ENCODE measurements at places on chromosomes 3 and 15. TPM values are rescaled to one million over a fixed set of nuclear protein-coding genes. Genes with fewer than 3 reads are reported as not detected.

DNA sequence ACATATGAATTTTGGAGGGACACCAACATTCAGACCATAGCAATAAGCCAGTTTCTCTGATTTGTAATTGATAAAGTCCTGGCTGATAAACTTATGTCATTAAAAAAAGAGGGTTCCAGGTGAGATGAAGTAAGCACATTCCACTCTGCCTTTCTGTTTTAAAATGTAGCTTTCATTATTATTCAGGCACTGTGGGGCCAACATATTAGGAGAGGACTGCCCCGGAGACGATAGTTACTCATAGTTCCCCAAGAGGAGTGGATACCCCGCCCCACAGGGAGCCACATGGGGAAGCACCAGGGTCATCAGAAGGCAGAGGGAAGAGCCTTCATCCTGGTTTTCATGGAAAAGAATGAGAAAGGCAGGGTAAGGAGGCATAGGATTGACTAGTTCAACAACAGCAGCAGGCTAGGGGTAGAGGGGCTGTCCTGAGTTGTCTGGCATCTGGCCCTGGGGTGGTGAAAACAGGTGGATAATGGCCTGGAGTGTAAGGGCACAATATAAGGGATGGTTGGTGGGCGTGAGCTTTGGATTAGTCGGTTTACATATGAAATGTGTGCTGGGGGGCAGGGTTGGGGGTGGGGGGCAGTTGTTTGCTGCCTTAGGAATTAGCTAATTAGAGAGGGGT is 78.7 kb upstream of the PROK2 start:
- DNase-seq: no peak

- DNase-seq: no peak
Measured at GRCh38 chr3:155991847-155992246, 121.4 kb downstream of the GMPS start.

- peak; percentile 100 for DNase-seq
Measured at GRCh38 chr3:120094776-120095225, 554 bp upstream of the GSK3B start.

ROBO2 gene
- polyA plus RNA-seq: 88.0 TPM

- DNase-seq: no peak
Measured at GRCh38 chr3:66386011-66386924, 114.6 kb downstream of the LRIG1 start.

- no peak for DNase-seq
Measured at GRCh38 chr3:174002543-174002942, 605.0 kb downstream of the NLGN1 start.

GRCh38 chr3:126939338-126939718 is 43.6 kb upstream of the PLXNA1 start:
- no peak for DNase-seq

DNA sequence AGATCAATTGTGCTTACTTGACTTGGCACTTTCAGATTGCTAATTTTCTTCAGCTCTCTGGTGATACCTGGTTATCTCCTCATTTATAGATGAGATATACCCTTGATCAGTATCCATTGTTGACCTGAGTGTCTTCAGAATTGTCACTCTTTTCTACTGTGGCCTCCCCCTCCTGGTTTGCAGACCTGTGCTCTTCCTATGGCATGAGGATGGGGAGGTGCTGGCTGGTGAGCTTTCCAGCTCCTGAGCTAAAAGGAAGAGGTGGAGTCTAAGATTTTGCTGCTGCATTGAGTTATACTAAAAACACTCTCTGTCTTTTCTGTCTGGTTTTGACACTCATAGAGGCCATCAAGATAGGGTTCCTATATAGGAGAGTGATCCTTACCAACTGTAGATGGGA is 23.7 kb downstream of the UBE2Q2 start:
- DNase-seq: no peak

GRCh38 chr3:197289726-197290125 is 8.7 kb downstream of the DLG1 start:
- no peak for DNase-seq

IMPG2 gene
- 0.66 TPM for polyA plus RNA-seq

DNA sequence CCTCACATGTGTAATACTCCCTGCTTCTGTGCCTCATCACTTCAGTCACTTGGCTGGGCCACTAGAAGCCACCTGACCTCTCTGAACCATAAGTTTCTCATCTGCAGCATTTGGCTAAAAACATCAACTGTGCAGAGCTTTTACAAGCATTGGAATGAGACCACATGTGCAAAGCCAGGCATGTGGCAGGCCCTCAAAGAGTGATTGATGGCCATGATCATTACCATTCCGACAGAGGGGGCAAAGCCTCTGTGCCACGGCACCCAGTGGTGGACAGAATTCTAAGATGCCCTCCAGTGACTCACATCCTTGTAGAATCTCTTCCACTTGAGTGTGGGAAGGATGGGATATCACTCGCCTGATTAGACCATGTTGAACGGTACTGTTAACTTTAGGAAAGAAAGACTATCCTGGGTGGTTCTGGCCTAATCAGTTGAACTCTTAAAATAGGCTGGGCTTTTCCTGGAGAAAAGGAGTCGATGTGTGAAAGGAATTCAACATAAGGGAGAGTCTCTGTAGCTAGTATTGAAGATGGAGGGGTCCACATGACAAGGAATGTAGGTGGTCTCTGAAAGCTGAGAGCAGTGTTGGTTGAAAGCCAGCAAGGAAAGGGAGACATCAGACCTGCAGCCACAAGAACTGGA is 13.5 kb downstream of the CDCP1 start:
- no peak for DNase-seq

IGSF11 gene
- 3.8 TPM for polyA plus RNA-seq

DNA sequence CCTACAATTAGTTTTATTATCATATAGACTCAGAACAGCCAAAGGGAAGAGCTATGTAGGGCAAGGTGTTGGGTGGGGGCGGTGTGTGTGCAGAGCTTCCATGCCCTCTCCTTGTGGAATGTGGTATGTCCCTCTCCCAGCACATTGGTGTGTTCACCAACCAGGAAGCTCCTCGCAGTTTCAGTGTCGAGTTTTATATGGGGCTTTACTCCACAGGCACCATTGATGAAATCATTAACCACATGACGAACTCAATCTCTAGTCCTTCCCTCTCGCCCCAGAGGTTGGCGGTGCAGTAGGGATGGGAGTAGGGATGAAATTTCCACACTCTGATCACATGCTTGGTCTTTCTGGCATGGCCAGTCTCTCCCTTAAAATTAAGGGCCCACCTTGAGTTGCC is 13.6 kb upstream of the SRP14 start:
- DNase-seq: no peak

IGDCC3 gene
- polyA plus RNA-seq: 7.7 TPM

COL8A1 gene
- polyA plus RNA-seq: 4.0 TPM

DNA sequence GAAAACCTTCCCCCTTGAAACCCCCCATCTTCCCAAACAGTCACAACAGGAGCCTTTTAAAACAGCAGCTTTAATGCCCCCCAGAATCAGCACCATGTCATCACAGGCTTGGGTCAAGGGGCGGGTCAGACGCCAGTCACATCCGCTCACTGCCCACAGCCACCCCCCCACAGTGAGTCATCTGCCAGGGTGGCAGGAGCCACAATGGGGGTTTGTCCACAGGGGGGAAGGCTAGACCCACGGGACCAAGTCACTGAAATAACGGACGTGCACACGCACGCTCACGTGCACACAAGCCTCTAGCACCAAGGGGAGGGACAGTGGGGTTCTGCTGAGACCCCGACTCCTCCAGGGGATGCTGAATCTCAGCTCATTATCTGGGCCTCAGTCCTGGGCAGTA is 441 bp upstream of the UCN2 start:
- no peak for DNase-seq

- DNase-seq: peak; percentile 53
Measured at GRCh38 chr3:164604687-164605086, 473.6 kb downstream of the SI start.

GRCh38 chr3:67551361-67552016 is 102.9 kb downstream of the SUCLG2 start:
- DNase-seq: no peak

CDCP1 gene
- polyA plus RNA-seq: 1.4 TPM

CEP19 gene
- 5.6 TPM for polyA plus RNA-seq

DNA sequence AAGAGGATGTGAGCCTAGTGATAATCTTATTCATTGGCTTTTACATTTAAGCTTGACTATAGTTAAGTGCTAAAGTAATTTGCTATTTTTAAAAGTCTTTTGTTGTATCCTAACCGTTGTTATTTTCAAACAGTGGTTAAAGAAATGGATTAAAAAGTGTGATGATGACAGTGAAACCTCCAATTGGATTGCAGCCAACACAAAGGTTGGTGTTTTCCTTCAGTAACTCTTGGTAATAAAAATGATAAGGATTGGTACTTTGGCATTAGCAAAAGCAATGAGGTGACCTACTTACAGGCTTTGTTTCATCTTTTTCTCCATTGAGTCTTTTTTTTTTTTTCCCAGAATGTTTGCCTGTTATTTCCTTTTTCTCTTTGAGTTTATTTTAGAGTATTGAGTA is 87.5 kb upstream of the GOLGA6B start:
- DNase-seq: no peak

ADAMTS9 gene
- polyA plus RNA-seq: 166 TPM

DNA sequence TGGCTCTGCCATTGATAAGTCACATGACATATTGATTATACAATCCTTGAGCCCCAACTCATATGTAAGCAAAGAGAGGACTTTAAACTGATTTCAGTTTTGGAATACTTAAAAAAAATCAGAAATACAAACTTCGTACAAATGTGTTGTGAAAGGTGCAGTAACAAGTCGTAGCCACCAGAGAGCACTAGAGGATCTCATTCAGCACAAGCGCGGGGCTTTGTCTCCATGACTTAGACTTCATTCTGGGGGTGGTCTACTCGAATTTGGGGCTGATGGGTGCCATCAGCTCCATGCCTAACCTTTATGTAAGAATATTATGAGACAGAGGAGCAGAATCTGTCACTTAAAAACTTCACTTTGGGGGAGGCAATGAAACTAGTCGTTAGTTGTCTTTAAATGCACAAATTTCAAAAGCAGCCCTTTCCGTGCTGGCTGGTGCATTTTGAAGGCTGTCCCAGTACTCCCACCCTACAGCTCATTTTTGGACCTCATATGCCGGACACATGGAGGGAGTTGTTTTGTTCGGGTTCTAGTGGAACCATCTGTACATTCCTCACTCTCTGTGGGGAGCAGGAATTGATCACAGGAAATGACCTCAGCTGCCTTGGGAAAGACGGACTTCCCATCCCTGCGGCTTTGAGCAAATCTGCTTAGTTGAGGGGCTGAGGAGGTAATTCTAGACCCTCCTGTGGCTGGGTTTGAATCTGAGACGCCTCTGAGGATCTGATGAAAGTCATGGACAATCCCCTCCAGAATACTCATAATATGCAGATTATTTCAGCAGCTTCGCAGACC is 27.5 kb upstream of the MASP1 start:
- DNase-seq: peak; percentile 45

GRCh38 chr3:151366993-151367392 is 17.6 kb downstream of the P2RY12 start:
- no peak for DNase-seq

- no peak for DNase-seq
Measured at GRCh38 chr15:66638377-66638776, 63.7 kb upstream of the SMAD6 start.

- DNase-seq: no peak
Measured at GRCh38 chr3:23377928-23378672, 175.0 kb downstream of the UBE2E2 start.

SYNPR gene
- polyA plus RNA-seq: 0.09 TPM

DNA sequence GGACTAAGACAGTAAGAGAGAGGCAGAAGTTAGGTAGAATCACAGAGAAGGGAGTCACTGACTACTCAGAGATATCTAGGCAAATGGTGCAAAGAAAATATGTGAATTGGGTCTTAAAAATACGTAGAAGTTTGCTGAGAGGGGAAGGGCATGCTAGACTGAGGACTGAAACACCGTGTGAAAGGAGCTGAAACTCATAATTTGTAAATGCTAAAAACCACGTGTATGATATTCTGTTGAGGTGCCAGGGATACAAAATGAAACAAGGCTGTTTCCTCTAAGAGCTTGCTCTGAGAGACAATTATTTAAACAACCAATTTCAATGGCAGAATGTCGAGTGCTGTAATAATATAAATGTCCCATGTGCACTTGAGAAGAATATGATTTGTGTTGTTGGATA is 47.2 kb downstream of the NCK1 start:
- no peak for DNase-seq

DUOXA2 gene
- not detected for polyA plus RNA-seq

GRCh38 chr15:38758043-38758442 is 193.4 kb upstream of the RASGRP1 start:
- peak; percentile 65 for DNase-seq

- no peak for DNase-seq
Measured at GRCh38 chr3:53402326-53402725, 55.0 kb upstream of the DCP1A start.

DNA sequence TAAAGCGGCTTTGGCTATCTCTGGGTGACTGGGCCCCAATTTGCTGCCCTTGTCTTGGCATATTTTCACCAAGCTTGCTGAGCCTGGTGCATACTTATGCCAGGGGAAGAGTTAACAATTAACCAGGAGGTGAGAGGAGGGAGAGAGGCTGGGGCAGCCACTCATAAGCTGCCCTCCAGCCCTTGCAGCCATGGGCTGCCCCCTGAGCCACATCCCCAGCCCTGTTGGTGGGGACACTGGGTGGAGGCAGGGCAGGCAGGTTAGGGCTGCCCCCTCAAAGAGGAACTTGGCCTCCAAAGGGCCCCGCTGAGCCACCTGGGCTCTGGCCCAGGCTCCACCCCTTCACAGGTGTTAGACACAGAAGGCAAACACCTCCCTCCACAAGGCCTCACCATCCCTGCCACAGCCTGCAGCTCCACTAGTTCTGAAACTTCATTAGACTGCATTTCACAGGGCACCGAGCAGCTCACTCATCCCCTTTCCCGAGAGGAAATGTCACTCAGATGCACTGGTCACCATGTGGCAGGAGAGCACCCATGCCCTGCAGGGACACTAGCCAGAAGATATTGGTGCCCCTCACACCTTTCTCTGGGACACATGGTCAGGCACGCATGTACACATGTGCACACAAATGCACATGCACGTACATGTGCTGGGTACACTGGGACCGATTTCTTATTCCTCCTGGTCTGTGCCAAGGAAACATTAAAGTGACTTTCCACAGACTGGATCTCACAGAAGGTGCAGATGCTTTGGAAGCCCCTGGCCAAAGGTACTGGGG is 20.2 kb downstream of the AMOTL2 start:
- peak; percentile 40 for DNase-seq

GRCh38 chr3:52870471-52870870 is 26.9 kb downstream of the STIMATE start:
- DNase-seq: no peak

GRCh38 chr3:11643201-11643603 is 513 bp downstream of the VGLL4 start:
- no peak for DNase-seq

LSAMP gene
- polyA plus RNA-seq: 12.5 TPM

DNA sequence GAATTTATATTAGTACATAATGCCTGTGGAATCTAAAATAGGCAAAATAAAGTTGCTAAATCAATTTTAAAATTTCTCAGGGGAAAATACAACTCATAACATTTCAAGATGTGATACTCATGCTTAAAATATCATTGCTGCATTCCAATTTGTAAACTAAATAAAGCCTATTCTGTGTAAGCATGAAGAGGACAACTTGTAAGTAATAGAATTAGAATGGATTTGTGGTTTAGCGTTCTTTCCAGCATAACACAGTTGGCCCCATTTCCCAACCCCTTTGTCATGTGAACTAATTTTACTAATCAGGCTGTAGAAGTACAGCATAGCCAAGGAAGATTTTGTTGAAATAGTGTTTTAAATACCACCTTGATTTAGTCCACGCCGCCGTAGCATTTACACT is 437.2 kb downstream of the SI start:
- DNase-seq: no peak

- DNase-seq: no peak
Measured at GRCh38 chr3:100029689-100030088, 84.6 kb downstream of the FILIP1L start.

GRCh38 chr3:16063603-16064002 is 110.9 kb upstream of the GALNT15 start:
- DNase-seq: no peak

- no peak for DNase-seq
Measured at GRCh38 chr15:45454814-45455213, 67.7 kb downstream of the SLC30A4 start.
